ENCODE measurements at places on chromosomes 3 and 15.

DNA sequence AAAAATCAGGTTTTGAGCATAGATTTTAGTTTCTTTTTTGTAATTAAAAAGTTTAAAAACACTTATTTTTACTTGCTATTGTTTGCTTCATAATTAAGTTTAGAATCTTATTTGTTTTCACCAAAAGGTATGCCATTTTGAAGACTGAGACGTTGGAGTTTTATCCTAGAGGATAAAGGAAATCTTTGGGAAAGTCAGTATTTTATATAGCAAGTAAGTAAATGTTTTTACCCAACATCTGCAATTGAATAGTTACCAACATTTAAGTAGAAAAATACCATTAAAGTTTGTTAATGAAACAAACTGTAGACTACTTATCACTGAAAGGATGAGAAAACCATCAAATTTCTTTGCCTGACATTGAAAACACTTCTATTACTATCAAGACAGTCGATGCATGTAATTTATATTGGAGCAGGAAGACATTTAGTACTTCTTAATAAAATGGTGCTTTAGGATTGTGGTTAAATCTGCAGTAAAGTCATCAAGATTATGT, 14.0 kb upstream of the CHD2 start:
- DNase-seq, result no peak

- no peak for DNase-seq
Observed at GRCh38 chr15:61476741-61477140, 247.6 kb upstream of the RORA start.

DNA sequence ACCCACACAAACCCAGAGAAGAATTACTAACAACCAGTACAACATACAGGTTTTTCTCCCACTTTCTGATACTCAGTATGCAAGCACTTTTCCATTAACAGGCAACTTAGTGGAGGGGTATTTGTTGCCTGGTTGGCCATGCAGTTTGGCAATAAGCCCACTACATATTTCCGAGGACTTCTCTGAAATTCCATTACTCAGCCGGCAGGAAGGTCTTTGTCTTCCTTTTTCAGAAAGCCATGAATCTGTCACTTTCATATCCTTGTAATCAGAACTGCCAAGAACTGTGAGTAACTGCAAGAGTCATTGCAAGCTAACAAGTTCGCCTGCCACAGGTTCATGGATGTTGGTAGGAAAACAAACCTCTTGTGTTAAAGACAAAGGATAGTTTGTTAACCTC, 422.3 kb upstream of the ROBO1 start:
- no peak for DNase-seq

- no peak for DNase-seq
Observed at GRCh38 chr3:97699889-97700288, 64.7 kb upstream of the ARL6 start.

DNA sequence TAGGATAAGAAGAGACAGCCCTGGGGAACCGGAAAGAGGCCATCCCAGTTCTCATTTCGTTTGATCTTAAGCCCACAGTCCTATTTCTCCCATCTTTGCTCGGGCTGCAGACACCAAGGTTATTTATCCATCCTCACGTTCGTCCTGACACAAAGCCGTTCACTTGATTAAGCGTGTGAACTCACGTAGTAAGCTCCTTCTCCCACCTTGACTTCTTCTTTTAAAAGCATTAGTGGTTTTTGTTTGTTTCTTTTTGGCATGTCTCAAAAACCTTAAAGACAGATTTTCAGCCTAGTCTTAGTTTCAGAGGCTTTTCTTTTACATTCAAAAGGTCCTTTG, 70.9 kb downstream of the TGFBR2 start:
- no peak for DNase-seq

GRCh38 chr15:64687172-64687571, 88.2 kb downstream of the RBPMS2 start:
- DNase-seq, result no peak

GRCh38 chr15:90679959-90680358, 37.2 kb upstream of the BLM start:
- DNase-seq, result no peak

- DNase-seq, result no peak
Observed at GRCh38 chr3:60803216-60804173, 447.8 kb downstream of the FHIT start.

DNA sequence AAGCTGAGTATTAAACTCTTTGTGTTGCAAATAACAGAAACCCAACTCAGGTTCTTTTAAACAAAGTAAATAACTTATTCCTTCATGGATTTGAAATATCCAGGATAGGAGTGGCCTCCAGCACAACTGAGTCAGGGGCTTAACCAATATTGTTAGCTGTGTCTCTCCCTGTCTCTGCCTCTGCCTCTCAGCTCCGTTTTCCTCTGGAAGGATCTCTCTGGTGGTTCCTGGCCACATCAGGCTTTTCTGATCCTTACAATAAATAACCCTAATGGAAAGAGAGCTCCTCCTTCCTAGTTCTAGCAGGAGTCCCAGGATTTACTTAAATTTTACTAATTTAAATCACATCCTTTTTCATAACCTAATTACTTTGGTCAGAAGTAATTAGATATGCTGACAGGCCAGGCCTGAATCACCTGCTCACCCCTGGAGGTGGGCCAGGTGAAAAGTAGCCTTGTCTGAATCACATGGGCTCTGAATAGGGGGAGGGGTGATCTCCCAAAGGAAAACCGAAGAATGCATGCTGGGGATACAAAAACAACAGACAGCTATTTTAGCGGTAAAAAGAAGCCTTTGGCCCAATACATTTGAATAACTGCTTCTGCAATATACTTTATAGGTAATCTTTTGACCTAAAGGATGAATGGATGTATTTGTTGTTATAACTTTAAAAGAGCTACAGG, 75.4 kb downstream of the REC114 start:
- DNase-seq, result no peak

DNA sequence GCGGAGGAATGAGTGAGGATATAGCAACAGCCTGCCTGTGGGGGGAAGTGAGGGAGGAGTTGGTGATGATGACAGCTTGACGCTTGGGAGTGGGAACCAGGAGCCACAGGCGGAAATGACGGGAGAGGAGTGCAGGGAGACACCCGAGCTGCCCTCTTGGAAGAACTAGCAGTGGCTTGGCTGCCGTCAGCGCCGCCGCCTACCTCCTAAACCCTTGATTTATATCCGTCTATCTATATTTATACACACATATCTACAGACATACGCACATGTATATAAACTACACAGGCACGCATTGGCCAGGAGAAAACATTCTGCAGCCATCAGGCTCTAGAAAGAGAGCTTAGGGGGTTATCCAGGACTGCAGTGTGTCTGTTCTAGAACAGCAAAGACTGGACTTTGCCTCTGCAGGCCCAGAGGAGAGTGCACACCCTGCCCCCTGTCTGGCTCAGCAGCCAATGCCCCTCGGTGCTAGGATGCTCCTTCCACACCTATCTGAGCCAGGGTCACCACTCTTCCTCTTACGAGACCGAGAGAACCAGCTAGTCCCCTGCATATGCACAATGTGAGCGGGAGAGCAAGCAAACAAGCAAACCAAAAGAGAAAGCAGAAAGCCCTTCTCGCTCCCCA, 45.3 kb upstream of the MAGEF1 start:
- DNase-seq, result no peak

- DNase-seq, result no peak
Observed at GRCh38 chr3:58073301-58074108, 65.3 kb downstream of the FLNB start.

GRCh38 chr3:102225407-102226132, 209.2 kb upstream of the ZPLD1 start:
- DNase-seq, result no peak

- no peak for DNase-seq
Observed at GRCh38 chr3:150248116-150248887, 159.8 kb upstream of the TSC22D2 start.

DNA sequence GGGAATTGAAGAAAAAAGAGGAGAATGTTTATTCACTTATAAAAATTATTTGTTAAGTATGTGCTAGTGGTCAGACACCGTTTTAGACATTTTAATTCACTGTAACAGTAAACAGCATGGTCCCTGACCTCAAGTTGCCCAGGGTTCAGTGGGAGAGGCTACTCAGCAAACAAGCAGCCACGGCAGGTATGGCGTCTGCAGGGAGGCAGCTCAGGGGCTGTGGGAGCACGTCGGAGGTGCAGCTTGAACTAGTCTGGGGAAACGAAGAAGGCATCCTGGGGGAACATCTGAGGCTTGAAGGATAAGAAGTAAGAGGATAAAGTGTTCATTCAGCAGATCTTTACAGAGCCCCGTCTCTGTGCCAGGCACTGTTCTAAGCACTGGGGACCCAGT, 66.0 kb downstream of the CRTC3 start:
- DNase-seq, result no peak

GRCh38 chr3:134334901-134335280, 39.4 kb downstream of the AMOTL2 start:
- DNase-seq, result no peak

DNA sequence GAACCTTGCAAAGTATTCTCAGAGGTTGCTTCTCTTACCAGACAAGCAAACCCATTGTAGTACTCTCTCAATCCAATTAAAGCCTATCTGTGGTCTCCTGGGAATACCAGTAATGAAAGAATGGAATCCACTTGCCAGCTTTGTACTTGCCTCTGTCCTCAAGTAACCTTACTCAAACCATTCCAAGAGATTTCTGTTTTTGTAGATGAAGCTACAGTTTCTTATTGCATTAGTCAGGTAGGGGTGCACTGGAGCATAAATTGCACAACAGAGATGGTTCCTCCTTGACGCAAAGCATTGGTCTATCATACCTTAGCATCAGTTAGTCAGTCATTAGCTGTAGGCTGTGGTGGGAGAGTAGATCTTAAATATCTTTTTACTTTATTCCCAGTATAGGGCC, 52.9 kb downstream of the BTLA start:
- DNase-seq, result no peak

DNA sequence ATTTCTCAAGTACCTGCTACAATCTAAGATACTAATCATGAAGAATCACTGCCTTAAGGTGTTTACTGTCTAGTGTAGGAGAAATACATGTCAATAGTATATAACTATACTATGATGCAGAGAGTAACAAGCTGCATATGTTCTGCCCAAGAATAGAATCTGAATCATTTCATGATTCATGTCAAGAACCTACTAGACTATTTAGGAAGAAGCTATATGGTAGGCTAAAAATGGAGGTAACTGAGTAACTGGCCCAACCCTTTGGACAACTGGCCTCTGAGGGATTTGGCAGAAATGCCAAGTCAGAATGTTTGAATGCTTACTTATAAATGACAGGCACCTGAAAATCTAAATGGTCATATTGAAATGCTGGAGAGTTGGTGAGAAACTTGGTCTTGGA, 59.9 kb upstream of the DGKG start:
- DNase-seq, result no peak

DNA sequence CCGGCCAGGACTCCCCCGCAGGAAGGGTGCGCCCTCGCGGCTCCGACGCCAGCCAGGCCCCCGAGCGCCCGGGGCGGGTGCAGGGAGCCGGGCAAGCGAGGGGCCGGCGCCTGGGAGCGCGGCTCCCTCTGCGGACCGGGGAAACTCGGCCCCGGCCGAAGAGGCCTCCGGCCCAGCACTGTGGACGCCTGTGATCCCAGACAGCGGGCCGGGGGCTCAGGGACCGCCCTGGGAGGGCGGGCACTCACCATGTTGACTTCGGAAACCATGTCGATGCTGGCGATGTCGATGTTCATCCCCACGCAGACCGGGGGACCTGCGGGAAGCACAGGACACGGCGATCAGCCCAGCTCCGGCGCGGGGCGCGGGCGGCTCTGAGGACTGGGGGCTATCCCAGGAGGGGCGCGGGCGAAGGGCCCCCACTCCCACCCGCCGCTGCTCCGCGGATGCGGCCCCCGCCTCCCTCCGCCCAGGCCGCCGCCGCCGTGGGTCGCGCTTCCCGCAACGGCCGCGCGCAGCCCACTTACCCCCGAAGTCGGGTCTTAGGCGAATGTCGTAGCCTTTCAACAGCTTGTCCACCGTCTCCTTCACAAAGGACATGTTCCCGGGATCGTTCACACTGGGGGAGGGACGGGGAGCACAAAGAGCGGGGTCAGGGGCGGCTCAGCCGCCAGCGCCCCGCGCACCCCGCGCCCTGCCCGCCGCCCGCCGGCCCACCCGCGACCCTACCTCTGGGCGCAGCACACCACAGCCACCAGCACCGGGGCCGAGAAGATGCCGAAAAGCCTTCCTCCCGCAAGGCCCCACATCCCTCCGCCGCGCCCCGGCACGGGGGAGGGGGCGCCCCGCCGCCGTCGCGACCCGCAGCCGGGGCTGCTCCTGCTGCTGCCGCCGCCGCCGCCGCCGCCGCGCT, at the start of gene GABRB3:
TSS of gene GABRB3 (minus strand) at position 913 of the 913 bp plus-strand sequence.
- DNase-seq, result no peak

- no peak for DNase-seq
Observed at GRCh38 chr3:169529013-169529412, 134.5 kb downstream of the MECOM start.

DNA sequence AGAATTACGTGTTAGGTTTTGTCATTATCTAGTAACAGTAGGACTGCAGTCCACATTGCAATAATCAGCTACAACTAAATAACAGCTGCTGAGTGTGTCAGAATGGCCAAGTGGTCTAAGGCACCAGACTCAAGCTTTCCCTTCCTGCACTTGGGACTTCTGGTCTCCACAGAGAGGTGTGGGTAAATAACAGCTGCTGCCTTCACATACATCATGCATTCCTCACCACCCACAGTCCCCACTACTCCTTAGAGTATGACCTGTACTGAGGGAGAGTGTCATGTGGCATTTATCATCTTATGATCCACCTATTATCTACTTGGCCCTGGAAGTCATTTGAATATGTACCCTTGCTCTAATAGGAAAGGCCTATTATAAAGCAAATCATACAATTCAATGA, 22.2 kb upstream of the ZMAT3 start:
- DNase-seq, result no peak

DNA sequence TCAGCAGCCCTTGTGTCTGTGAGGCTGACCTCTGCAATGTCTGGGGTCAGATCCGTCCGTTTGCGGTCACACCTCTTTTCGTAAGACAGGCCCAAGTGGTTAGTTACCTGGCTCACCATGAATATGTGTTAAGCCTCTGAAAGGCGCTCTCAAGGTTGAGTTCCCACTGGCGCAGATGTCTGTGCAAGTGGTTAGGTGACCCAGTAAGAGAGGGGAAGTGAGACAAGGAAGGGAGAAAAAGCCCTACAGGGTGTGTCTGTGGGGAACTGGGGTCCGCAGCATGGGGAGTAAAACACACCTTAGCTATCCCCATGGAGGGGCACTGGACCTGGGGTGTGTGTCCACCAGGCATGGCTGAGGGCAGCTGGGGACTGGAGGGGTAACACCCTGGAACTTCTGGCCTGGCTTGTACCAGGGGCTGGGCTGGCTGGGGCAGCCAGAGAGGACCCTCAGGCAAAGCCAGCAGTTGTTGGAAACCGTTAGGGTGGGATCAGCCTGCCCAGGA, 391.6 kb upstream of the PROK2 start:
- DNase-seq, result no peak

- no peak for DNase-seq
Observed at GRCh38 chr3:20637729-20638128, 451.7 kb upstream of the SGO1 start.

Data from stimulated activated CD8-positive, alpha-beta memory T cell treated with anti-CD3 and anti-CD28 coated beads, Interleukin-12 subunit alpha, Interleukin-12 subunit beta, amount 100 ng/mL, for 1 hour (primary cell).